ENCODE measurements at places on chromosomes 5 and 9. TPM values are rescaled to one million over a fixed set of nuclear protein-coding genes. Genes with fewer than 3 reads are reported as not detected.
A peak's percentile ranks its signal among the peaks of the same experiment; 100 is the strongest.

Gene PCDHB2
- total RNA-seq: 10.7 TPM

Gene HTR4
- 0.26 TPM for total RNA-seq

Gene FANCC
- 5.2 TPM for total RNA-seq

Gene PCDHA1
- total RNA-seq: 0.06 TPM

Gene PKD2L2
- not detected for total RNA-seq

Gene KIF4B
- total RNA-seq: 0.06 TPM

GRCh38 chr5:130002183-130002582 lies 97.9 kb downstream of the CHSY3 start:
- DNase-seq: peak; percentile 12

DNA sequence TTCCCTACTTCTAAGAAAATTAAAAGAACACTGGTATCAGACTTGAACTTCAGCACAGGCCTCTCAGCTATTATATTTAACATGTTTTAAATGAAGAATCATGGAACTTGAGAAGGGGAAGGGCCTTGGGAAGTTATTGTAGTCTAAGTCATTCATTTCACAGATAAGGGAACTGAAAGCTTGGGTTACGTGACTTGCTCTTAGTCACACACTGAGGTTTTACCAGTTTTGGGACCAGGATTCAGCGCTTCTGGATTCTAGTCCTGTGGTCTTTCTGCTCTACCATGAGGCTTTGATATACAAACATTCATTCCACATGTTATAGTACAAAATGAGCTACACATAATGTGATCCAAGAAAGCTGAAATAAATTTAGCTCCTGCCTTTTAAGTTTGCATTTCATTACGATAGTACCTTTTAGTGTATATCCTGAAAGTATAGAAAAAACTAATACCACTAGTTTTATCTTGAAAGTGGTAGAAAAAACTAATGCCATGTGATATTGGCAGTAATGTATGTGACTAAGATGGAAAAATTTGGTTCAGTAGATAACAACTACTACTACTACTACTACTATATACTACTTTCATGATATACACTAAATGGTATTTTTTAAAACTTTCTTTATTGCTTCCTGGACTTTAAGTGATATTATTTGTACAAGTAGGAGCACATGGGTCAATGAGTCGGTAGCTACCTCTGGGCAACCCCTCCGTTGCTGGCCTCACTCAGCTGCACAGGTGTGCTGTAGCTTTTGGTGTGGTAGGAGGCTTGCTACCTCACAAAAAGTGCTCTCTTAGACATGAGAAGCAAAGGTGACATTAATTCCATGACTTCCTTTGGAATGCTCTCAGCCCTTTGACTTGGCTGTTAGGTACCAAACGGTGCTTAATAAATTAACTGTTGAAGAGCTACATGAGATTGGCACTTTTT lies 40.7 kb downstream of the F2RL2 start:
- peak; percentile 26 for DNase-seq

- peak; percentile 62 for DNase-seq
These were observed 36.2 kb downstream of the TNFSF15 start for GRCh38 chr9:114769624-114770023.

- no peak for DNase-seq
These were observed 28.4 kb downstream of the TENT2 start for GRCh38 chr5:79640571-79641055.

DNA sequence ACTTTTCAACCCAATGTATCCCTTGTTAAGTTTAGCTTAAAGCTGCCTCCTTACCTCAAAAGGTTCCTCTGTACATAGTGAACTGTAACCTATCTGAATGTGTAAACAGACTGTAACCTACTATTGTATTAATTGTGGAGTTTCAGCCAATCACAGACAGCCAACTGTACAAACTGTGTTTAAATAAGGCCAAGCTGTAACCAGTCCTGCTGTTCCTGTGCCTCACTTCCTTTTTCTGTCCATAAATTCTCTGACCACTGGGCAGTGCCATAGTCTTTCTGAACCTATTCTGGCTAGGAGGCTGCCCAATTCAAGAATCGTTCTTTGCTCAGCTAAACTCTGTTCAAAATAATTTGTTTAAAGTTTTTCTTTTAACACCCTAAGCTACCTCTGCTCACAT lies 74.7 kb upstream of the DAPK1 start:
- DNase-seq: peak; percentile 54

DNA sequence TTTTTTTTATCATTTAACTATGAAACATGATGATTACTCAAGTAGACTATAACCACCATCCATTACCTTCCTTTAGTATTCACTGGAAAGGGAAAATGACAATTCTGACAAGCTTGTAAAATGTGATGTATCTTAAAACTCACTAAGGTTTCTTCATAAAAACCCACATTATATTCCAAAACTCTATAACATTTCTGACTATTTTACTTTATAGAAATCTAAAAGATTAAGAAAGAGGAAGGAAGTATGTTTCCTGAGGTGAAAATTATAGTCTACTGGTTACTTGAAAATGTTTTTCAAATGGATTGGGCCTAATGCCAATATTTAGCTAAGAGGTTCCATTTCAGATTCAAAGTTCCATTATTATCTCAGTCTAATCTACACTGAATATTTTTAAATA lies 1982.2 kb upstream of the C9orf72 start:
- DNase-seq: no peak

DNA sequence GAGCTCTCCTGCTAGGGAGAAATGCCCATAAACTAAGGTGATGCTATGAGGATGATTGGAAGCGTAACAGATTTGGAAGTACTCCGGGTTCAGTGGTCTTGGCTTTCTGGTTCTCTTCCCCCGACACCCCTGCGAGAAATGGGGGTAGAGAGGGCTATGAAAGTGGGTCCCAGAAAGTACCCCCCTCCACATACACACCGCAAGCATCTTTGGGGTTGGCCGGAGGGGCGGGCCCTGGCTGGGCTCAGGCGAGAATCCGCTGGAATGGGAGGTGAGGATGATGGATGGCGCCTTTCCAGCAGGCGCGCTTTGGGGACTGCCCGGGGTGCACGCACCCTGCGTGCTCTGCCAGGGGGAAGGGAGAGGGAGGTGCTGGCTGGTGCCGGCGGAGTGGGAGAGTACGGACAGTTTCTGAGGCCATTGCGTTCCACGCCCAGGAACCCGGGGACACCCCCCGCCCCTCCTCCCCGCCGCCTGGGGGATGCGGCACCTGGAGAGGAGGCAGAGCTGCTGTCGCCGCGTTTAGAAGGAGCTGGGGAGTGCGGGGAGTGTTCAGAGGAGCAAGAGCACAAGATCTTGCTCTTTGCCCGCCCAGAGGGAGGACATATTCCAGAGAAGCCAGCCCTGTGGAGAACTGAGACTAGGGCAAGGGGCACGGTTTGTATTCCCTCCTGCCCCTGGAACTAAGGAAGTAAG lies 1.9 kb downstream of the PCSK5 start:
- DNase-seq: peak; percentile 20

DNA sequence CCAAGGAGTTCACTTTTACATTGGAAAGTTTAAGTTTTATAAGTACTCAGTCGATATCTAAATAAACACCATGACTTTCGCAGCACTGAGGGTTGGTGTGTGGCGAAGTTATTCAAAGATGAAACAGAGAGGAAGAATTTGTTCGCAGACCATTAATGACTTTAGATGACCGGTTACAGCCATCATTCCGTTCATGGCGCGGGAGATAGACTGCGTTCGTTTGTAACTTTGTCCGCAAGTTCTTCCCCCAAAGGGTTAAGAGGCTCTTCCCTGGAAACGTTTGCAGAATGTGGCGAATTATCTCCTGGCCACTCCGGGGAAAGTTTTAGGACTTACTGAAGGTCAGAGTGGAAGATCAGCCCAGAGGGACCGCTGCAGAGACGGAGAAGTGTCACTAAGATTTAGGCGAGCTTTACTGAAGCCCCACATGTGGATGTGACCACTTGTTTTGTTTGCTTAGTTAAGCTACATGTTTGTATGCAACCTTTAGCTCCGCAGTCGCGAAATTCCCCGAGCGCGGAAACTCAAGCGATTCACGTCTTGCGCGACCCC lies 2.2 kb upstream of the FOXD1 start:
- DNase-seq: no peak

GRCh38 chr9:131475956-131476776 lies 26.6 kb upstream of the POMT1 start:
- DNase-seq: no peak

DNA sequence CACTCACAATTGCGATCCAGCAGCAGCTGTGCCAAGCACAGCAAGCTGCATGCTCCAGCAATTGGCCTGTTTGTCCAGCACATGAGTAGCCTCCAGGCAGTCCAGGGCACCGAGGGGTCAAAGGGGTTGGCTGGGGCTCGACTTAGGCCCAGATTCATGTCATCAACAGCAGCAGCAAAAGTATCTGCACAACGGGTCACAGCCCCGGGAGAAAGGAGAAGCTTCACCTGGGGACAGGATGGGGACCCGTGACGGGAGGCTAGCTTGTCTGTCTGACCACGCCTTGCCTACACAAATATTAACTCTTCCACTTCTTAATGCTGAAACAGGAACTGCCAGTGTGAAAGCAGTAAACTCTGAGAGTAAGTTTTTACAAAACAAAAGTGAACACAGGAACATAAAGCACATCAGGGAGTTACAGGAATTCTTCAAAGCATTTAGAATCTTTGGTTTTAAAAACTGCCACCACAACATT lies 191.2 kb downstream of the PIK3R1 start:
- no peak for DNase-seq

DNA sequence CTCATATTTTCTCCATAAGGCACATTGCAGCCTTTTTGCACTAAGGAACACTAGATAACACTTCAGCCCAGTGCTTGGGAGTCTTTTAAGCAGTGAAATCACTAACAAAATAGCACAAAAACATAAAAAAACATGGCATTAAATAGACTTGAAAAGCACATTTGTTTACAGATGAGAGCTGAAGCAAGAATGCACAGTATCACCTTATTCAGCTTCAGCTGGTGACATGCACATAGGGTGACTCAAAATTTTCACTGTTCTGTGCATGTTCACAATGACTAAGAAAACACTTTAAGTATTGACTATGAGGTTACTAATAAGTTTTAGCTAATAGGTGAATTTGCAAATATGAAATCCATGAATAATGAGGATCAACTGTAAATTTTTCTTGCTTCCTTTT lies 293.9 kb upstream of the TARS1 start:
- peak; percentile 32 for DNase-seq

- no peak for DNase-seq
These were observed 41.2 kb upstream of the PTGS1 start for GRCh38 chr9:122329597-122329996.

GRCh38 chr9:38294220-38294960 lies 98.1 kb upstream of the ALDH1B1 start:
- DNase-seq: no peak

- no peak for DNase-seq
These were observed 21.3 kb downstream of the PRDM9 start for GRCh38 chr5:23528677-23529076.

- no peak for DNase-seq
These were observed 89.3 kb upstream of the SV2C start for GRCh38 chr5:75993643-75994520.

- no peak for DNase-seq
These were observed 160.8 kb downstream of the DAB2IP start for GRCh38 chr9:121812159-121812735.

- peak; percentile 58 for DNase-seq
These were observed 4.9 kb upstream of the FYB1 start for GRCh38 chr5:39224196-39224761.

Measured in LHCN-M2 (cell line).